ENCODE measurements at places on chromosomes 7 and 10.

GRCh38 chr10:121891103-121891502, 36.7 kb downstream of the ATE1 start:
- no peak for DNase-seq

DNA sequence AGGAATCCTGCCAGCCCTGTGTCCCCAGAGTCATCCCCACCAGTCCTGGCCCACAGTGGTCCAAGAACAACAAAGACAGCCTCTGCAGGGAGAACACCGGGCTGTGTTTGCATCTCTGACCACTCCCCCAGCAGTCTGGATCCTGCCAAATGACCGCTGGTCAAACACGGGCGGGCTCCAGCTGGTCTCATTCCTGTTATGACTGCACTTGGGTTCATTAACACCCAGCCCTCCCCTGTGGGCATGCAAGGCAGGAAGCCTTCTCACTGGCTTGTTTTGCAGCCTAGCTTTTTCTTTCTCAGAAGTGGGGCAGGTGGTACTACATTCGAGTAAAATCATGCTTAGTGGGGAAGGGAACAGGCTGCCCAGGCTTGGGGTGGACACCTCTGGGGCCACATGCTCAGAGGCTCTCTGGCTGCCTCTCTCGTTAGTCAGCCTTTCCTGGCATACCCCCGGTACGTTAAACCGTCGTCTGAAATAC, 190.0 kb downstream of the PLXNA4 start:
- DNase-seq: peak; percentile 28

DNA sequence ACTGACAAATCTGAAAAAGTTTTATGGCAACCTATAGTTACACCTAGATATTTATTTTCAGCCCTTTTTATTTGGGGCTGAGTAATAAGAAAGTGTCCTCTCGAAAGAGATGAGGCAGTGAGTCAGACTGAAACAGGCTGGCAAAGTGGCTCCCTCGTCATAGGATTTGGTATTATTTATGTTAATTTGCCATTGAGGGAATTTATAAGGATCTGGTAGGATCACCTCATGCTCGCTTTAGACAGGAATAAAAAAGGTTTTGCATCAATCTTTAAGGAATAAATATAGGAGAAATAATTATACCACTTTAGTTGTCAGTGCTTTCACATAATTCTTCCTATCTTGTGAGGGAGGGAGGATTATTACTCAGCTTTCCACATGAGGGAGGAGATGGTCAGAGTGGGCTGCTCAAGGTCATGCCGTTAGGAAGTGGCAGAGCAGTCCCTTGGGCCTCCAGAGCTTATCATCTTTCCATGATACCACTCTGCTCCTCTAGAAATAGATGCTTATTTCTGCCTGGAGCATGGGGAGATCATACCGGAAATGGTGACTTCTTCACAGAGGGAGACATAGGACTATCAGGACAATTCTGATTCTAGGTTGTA, 356.8 kb downstream of the GPR158 start:
- DNase-seq: no peak

DNA sequence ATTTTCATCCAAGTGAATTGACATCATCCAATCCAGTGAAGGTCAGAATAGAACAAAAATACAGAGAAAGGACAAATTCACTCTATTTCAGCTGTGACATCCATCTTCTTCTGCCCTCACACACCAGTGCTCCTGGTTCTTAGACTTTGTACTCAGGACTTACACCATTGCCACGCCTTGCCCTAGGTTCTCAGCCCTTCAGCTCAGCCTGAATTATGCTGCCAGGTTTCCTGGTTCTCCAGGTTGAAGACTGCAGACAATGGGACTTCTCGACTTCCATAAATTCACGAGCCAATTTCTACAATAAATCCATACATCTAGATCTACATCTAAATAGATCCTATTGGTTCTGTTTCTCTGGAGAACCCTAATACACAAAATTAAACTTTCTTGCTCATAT, 181.2 kb upstream of the KCND2 start:
- no peak for DNase-seq

DNA sequence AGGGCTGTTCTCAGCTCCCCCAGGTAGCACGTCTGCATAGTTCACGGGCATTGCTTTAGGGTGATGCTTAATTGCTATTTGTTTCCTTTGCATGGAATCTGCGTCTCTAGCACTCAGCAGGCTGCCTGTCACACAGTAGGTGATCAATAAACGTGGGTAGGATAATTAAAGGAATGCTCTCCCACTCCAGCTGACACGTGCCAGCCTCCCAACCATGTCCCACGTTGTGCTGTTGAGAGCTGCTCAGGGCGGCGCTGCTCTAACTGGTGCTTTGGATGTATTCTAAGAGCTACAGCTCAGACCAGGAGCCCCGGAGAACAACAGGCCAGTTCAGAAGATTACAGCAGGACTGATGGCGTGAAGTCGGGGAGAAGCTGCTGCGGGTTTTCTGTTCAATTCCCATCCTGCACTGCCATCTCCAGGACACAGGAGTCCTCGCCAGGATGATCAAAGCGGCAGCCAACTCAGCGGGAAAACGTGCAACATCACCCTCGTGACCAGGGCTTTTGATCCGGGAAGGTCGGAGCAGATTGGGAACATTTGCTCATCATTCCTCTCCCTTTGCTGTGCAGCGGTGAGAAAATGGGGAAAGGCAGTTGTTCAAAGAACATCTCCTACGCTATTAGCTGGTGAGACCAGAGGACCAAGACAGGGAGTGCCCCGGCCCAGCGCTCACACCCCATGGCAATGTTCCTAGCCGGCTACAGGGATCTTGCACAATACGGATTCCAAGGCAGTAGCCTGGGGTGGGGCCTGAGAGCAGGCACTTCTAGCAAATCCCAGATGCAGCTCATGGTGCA, 50.5 kb upstream of the FOXK1 start:
- DNase-seq: peak; percentile 89
